ENCODE measurements at places on chromosomes 11 and 22.

DNA sequence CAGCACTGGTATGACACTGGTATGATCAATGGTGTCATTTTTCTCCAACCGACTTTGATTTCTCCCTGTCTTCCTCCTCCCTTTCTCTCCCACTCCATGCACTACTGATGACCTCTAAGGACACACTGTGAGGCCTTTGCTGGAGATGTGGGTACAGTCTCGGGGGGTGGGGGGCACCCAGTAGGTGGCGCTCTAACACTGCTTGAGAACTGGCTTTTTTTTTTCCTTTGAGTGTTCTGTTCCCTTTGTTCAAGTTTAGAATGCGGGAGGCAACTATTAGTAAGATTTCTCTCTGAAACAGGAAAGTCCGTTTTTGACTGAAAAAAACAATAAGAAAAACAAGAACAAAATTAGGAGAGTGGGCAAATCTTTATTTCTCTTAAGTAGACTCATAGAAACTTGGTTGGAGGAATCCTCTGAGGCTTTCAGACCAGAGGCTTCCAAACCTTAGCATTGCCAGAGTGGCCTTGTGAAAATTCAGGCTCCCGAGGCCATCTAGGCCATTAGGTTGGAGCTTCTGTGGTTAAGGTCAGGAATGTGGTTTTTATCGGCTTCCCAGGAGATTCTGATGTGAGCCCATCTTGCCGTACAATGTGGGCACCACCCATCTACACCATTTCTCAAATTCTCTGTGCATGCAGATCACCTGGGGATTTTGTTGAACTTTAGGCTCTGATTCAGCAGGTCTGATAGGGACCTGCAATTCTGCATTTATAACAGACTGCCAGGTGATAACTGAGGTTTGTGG, 43.2 kb downstream of the PANX1 start:
- no peak for DNase-seq

- DNase-seq = no peak
Observed at GRCh38 chr22:39098026-39098425, 982 bp downstream of the APOBEC3H start.

GRCh38 chr11:121554552-121554951, 101.8 kb upstream of the SORL1-AS1 start:
- no peak for DNase-seq

DNA sequence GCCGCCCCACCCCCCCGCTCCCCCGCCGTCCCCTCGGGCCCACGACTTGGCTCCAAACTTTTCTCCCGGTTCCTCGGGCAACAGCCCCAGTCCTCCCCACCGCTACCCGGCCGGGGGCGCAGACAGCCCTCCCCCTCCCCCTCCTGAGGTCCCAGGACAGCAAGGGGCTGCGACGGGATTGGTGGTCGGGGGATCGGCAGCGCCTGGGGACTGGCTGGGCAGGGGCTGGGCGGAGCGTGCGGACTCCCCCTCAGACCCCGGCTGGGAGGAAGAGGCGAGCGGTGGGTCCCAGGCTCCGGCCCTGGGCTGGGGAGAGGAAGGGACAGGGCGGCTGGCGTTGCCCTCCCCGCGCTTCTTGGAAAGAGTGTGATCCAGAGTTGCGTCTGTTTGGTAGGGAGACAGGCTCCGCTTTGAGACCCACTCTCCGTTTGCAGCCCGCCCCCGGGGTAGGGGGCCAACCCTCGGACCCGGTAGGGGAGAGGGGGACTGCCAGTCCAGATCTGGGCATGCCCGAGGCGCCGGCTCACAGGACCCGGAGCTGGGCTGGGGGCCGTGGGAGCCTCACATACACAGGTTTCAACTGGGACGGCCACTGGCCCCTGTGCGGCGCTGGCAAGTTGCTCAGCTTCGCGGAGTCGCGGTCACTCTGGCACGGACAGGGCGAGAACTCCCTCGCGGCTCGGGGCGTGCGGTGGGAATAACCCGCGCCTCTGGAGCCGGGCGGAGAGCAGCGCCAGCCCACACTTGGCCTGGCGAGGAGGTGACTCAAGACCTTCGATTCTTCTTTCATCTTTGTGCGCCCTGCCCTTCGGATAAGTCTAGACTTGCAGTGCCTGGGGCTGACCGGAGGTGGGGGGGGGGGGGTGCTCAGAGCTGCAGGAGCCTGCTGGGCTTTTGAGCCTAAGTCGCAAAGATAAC, 999 bp downstream of the TSKU start:
- DNase-seq = no peak

- no peak for DNase-seq
Observed at GRCh38 chr11:86288776-86289507, 13.1 kb upstream of the HIKESHI start.

DNA sequence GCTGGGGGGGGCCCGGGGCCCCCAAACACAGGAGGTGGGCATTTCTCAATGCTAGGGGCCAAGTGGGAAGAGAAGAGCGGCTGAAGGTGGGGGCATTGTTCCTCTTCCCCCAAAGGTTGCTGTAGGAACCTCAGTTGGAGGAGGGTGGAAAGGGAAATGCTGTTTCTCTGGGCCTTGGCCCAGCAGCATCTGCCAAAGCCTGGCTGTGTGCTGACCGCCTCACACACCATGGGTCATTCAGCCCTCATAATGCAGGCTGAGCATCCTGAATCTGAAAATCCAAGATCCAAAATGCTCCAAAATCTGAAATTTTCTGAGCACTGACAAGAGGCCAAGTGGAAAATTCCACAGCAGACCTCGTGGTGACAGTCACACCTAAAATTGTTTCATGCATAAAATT, 49.0 kb upstream of the BID start:
- no peak for DNase-seq

GRCh38 chr11:87038235-87038977, 672 bp downstream of the TMEM135 start:
- DNase-seq = no peak

- no peak for DNase-seq
Observed at GRCh38 chr11:69554849-69555248, 73.4 kb downstream of the LINC01488 start.

- no peak for DNase-seq
Observed at GRCh38 chr22:49515475-49515874, 312.2 kb downstream of the BRD1 start.

DNA sequence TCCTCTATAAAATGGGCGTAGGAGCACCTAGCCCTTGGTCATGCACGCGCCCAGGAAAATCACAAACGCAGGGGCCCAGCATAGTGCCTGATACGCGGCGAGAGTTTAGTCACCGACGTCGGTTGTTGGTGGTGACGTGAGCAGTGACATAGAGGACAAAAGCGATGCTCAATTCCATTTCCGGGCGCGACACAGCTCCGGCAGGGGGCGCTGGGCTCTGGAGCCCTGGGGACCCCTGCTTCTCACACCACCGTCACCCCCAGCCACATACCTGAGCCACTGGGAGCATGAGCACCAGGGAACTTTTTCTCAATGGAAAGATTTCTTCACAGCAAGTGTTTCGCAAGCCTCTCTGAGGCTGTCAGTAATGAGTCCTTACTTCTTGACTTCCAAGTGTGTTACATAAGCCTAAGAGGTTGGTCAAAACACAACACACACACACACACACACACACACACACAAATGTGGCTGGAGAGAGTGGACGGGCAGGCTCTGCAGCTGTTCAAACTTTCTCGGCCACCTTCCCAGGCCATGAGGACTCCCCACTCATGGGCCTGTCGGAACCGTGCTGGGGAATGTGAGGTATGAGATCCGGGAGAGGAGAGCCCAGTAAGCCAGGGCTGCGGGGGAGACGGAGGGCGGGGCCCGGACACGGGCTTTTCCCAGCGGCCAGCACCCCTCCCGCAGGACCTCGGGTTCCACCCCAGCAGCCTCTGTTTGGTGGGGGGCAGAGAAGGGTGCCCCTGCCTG, 36.9 kb upstream of the LINC01488 start:
- DNase-seq = no peak

DNA sequence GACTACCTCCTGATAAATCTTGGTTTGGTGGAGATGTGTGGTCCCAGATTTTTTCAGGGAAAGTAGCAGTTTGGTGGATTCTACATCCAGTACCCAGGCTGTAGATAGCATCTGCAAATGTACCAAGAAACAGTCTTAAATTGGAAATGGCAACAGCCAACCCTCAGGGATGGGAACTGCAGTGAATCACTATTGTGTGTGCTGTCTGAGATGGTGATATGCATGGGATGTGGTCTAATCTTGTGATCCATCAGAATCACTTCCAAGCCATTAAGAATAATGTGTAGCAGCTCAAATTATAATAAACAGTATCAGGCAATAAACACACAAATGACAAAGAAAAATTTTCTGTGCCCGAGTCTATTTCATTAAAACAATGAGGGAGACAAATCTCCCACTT, 3.4 kb downstream of the OLFML1 start:
- DNase-seq = no peak

DNA sequence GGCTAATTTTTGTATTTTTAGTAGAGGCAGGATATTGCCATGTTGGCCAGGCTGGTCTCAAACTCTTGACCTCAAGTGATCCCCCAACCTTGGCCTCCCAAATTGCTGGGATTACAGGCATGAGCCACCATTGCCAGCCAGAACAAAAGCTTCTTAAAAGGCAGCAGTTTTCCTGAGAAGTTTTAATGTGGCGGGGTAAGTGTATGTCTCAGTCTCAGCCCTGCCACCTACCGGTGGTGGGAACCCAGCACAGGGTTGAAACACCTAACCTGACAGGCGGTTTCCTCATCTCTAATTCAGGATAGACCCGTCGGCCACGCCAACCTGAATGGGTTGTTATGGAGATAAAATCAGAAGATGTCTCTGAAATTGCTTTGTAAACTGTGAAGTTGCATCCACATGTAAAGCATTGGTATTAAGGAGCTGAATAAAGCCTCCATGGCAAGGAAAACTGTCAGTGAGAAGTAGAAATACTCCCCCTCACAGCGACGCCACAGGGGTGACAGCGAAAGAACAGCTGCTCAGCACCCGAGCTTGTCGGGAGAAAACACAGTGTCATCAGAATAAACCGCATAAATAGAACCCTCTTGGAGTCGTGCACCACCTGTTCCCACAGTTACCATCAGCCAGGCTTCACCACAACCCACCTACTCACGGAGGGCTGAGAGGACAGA, 165.9 kb upstream of the NCAM1 start:
- DNase-seq = no peak

GRCh38 chr11:114311946-114312345, 15.7 kb downstream of the NNMT start:
- no peak for DNase-seq

DNA sequence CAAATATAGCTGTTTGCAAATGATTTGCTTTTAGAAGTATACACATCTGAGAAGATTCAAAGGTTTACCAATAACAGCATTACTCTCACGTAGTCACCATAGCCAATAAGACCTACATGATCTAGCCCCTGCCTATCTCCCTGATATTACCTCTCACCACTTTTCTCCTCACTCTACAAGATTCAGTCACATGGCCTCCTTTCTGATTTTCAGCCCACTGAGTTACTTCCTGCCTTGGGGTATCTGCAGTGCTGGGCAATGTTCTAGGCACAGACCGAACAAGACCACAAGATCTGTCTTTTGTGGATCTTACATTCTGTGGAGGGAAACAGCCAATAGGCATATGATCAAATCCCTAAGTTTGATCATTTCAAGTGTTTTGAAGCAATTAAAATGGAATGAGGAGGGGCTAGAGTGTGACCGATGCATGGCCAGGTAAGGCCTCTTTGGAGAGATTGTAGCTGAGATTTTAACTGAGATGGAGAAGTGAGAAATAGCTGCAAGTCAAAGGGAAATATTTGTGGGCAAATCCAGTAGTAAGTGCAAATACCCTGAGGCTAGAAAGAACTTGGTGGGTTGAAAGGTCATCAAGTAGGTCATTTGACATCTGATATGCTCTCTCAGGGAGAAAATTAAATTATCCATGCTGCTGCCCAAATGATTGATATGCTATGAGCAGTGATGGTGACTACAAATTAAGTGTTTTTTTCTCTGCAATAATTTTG, 43.1 kb downstream of the ARL14EP start:
- no peak for DNase-seq

DNA sequence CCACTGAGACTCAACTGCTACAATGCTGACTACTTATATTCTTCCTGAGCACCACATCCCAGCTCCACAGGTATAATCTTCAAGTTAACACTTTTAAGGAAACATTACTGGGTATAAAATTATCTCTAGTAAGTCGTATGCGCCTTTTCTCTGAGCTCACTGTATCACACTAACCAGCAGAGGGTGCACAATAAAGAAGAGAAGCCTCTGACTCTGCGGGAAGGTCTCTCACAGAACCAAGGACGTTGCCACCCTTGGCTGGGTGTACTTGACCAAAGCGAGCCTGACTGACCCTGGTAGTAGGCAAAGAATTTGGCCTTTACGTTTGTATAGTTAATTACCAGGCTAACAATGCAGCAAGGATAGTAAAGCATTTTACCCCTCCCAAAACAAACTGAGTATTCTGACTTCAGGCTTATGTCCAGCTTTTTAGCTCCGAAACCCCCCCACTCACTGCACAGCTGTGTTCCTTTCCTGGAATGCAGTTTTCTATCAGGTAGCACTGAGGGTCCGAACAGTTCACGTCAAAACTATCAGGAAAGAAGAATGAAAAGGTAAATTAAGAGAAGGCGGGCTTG, at the start of gene BTBD18:
Gene BTBD18, minus strand, starts transcription at position 144 of the 578 bp plus-strand sequence. CDS start 631 bp downstream, outside the sequence.
- DNase-seq = no peak

DNA sequence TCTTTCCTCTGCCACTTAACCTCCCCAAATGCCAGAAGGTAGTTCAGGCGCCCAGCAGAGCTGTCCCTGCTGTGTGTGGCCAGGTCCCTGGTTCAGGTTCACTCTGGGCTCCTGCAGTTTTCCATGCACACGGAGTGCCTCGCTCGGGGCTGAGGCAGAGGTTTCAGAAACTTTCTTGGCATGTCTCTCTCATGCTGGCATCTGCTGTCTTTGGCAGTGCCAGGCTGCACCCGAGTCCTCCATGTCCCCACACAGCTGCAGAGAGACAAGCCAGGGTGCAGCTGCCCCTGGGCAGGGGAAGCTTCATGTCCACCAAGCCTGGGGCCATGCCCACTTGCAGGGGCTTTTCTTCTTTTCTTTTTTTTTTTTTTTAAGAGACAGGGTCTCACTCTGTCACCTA, 7.0 kb upstream of the NEFH start:
- no peak for DNase-seq

DNA sequence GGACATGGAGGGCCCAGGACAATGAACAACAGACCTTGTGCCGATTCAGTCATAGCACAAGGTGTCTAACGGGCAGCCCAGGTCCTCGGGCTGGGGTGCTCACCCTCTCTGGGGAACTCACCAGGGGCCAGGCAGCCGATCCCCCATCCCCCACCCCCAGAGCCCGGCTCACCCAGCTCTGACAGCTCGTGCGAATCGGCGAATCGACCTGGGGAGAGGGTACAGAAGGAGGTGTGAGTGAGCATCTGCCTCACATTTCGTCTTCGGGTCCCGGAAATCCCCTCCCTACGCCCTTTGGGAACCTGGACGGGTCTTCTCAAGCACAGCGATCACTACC, 423 bp downstream of the PEX16 start:
- no peak for DNase-seq

- DNase-seq = no peak
Observed at GRCh38 chr11:102776454-102776853, 4.0 kb downstream of the MMP10 start.

DNA sequence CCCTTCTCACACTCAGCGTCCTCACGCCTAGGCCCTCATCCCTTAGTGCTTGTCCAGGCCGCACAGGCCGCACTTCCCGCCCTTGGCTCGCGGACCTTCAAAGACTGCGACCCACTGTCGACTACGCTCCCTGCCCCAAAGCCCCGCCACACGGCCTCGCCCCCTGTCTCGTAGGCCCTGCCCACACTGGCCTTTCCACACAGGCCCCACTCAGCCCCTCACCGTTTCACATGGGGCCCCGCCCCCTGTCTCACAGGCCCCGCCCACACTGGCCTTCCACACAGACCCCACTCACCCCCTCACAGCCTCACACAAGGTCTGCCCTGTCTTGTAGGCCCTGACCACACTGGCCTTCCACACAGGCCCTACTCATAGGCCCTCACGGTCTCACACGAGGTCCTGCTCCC, 11.0 kb downstream of the NRXN2 start:
- no peak for DNase-seq
